ENCODE measurements at places on chromosomes 13 and 19.

GRCh38 chr13:29105779-29106178 is 285.6 kb downstream of the MTUS2 start:
- no peak for DNase-seq

DNA sequence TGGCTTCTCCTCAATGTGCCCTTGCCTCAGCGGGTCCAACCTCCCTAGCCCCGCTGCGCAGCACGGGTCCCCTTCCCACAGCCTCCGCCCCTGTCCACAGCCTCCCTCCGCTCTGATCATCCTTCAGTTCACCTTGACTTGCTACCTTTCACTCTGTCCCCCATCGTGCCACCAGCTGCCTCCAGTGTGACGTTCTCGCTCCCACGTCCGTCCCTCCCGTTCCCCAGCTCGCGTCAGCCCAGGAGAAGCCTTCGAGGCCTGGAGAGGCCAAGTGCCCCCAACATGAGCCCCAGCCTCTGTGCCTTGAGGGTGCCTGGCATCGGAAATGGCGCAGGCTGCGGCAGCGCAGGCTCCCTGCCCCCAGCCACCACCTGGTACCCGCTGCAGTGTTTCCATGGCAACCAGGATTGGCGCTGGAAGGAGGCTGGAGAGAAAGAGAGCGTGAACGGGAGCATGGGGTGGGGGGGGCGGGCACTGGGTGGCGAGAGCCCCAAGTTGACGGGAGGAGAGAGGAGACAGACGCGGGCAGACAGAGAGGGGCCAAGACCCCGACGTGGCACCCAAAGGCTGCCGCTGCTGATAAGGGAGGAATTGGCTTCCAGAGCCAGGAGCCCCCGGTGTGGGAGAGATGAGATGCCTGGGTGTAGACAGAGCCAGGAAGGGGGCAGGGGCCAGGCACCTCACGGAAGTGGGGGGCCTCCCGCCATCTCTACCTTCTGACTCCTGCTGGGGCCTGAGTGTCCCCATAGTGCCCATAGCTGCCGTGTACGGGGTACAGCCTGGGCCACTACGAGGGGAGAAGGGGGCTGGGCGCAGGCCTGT is 844 bp upstream of the ASPDH start:
- DNase-seq: no peak

- DNase-seq: no peak
Measured at GRCh38 chr13:23147827-23148226, 33.0 kb upstream of the SGCG start.

GRCh38 chr13:51549050-51549449 is 35.2 kb upstream of the WDFY2 start:
- DNase-seq: no peak

GRCh38 chr13:21526707-21527540 is 67.8 kb upstream of the ZDHHC20 start:
- peak; percentile 9 for DNase-seq
